Memory B cell (primary cell): ENCODE measurements at places on chromosomes 7 and 10.
A peak's percentile ranks its signal among the peaks of the same experiment; 100 is the strongest.

GRCh38 chr7:27745064-27745583, 5.2 kb downstream of the TAX1BP1 start:
- no peak for DNase-seq

GRCh38 chr10:66927971-66928770, 2.3 kb downstream of the LRRTM3 start:
- no peak for DNase-seq

GRCh38 chr10:5325076-5325475, 39.7 kb upstream of the UCN3 start:
- no peak for DNase-seq

DNA sequence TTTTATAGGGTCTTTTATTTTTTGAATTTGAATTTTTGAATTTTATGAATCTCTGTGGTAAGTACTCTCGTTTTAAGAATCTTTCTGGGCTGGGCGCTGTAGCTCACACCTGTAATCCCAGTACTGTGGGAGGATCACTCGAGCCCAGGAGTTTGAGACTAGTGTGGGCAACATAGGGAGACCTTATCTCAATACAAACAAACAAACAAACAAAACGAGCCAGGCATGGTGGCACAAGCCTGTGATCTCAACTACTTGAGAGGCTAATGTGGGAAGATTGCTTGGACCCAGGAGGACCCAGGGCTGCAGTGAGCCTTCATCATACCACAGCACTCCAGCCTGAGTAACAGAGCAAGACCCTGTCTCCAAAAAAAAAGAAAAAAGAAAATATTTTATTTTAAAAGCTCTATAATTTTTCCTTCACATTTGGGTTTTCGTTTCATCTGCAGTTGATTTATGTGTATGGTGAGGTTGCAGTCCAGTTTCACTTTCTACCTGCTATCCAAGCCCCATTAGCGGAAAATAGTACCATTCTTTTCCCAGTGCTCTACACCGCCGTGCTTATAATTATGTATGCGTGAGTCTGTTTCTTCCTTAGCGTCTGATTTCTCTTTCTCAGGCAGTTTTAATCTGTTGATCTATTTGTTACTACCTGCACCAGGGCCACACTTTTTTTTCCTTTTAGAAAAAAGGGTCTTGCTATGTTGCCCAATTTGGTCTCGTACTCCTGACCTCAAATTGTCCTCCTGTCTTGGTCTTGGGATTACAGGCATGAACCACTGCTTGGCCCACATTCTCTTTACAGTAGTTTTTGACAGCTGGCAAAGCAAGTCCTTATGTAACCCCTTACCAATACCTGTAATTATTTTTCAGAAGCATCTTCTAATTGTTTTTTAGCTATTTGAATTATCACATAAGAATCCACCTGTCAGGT, 21.7 kb downstream of the TRIM24 start:
- no peak for DNase-seq

- DNase-seq = no peak
Measured at GRCh38 chr10:117830787-117831212, 215.9 kb downstream of the RAB11FIP2 start.

DNA sequence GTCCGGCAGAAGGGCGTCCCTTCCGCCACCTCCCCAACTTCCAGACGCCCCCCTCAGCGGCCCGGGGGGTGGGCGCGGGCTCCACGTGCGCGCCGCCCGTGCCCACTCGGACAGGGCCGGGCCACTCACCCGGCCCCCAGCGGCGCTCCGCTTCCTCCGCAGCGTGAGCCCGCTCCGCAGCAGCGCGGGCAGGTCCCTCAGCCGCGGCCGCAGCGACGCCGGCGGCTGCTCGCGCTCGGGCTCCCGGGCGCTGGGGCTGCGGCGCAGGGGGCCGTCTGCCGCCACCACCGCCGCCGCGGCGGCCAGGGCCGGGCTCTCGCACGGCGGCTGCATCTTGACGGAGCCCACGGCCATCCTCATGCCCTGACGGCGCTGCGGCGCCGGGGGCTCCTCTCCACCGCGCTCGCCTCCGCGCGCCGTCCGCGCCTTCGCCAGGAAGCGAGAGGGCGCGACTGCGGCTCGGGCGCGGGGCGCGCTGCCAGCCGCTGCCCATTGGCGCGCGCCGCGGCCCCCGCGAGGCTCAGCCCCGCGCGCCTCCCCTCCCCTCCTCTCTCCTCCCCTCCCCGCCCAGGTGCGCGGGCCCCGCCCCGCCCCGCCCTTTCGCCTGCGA, at the start of gene RAPGEF5:
Gene RAPGEF5, minus strand, starts transcription at position 454 of the 610 bp plus-strand sequence. Its CDS starts 94 bp downstream, at position 360.
- DNase-seq = no peak

DNA sequence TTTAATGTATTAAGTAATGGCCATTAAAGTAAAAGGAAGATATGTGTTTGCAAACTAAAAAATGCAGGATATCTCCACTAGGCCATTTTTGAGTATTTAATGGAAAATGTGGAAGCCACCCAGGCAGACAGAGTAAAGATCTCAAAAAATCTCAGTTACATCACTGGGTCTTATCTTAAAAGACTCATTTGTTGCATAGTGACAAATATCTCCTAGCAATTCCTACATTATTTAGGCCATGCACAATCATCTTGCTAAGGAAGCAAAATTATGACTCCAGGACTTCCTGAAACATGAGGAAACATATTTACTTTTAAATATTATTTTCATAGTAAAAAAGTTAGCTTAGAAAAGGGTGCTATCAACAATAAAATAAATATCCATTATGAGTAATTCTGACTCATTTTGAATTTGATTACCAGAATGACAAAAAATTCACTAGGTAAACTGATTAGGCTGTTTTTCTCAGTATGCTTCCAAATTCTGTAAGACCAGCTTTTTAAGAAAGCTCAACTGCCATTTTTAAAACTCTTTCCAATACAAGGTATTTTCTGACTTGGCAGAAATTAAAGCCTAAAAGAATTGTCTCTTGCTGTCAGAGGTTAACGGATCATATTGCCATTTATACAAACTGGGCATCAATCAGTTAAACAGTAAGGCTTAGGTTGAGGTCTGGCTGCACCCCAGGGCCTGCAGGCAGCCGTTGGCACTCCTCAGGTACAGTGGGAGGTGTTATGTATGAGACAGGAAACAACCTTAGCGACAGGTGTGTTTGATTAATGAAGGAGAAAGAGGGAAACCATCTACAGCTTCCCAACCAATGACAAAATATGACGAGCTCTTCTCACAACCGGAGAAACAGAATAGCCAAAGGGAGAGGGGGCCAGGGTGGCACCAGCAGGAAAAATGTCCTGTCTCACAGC, 31.8 kb downstream of the PCLO start:
- no peak for DNase-seq

GRCh38 chr10:84608126-84608525, 279.7 kb downstream of the CCSER2 start:
- DNase-seq = no peak

DNA sequence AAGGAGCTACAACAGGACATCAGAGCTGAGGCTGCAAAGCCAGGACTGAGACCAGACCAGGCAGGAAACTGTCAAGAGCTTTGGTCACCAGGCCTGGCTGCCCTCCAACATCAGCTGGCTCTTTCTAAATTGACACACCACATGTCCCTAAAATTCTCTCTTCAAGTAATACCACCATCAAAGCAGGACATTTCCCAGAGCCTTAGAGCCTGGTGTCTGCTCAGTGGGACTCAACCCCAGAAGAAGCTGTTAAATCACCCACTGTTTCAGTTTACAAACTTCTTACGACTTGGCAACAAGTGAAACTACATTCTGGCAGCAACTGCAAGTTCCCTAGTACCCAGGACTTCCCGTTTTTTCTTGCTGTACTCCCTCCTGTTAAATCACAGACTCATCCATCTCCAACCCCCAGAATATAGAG, 3.8 kb upstream of the IL6 start:
- DNase-seq = peak; percentile 28

GRCh38 chr7:28083164-28083997, 97.2 kb downstream of the JAZF1 start:
- DNase-seq = no peak

DNA sequence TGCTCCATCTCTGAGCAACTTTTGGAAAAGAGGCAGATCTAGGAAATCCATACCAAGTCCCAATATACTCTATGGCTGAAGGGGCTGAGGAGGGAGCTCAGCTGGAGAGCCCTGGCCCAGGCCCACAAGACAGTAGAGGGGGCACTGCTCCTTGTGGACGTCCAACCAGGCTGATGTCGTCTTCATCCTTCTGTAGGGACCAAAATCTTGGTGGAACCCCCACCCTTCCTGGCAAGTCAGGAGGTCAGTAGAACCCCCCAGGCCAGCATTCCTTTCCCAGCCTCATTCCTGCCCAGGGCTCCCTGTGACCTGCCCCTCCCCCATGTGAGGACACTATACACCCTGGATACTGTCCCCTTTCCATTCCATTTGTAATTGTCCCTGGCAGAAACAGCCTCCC, 152.0 kb downstream of the PLXNA4 start:
- DNase-seq = no peak

- no peak for DNase-seq
Measured at GRCh38 chr10:69107699-69108098, 16.3 kb upstream of the VPS26A start.

- no peak for DNase-seq
Measured at GRCh38 chr10:132229834-132230556, 43.2 kb downstream of the DPYSL4 start.

DNA sequence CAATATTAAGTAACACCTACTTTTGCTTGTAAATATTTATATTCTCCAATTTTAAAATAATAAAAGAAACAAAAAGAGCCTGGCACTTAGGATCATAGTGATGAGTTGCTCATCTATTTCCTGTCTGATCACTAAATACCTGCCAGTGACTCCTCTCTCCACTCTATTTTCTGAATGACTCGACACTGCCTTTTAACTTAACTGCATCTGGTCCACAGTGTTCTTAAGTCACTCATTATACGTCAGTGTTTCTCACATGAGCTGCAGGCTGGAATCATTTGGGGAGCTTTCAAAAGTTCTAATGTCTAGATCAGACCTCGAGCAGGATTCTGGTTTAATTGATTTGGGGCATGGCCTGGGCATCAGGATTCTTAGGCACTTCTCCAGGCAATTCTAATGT, 78.0 kb upstream of the AGBL3 start:
- no peak for DNase-seq

- DNase-seq = peak; percentile 3
Measured at GRCh38 chr10:72875250-72876055, 18.1 kb upstream of the OIT3 start.

GRCh38 chr7:37174460-37174859, 274.2 kb downstream of the ELMO1 start:
- no peak for DNase-seq

DNA sequence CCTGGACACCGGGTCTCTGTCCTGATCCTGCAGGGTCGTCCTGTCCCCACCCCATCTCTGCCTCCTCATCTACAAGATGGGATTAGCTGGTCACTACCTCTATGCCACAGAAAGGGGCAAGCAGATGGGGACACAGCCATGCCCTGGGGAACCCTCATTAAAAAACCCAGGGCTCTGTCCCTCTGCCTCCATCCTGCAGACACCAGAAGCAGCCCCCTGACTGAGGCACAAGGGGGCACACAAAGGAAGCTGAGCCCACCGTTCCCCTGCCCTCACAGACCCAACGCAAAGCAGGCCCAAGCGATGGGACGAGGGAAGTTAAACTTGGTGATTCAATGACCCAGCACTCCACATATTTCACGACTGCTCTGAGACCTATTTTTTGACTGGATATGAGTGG, 142.4 kb downstream of the TCERG1L start:
- DNase-seq = no peak

DNA sequence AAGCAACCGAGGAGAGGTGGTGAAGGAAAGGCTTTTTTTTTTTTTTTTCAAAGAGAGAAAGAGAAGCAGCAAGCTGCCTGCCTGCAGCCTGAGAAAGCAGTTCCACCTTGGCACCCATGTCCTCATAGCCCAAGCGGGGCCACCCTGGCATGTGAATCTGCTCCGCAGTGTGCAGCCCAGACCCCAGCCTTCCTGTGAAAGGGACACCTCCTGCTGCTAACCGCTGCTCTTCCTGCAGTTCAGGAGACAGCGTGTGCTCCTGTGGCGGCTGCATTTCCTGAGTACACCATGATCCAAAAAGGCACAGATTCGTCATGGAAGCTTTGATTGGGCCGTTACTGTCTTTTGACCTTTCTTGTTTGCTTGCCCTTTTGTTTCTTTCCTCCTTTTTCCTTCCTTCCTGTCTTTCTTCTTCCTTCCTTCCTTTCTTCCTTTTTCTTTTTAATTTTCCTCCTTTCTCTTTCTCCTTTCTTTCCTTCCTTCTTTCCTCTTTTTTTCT, 38.1 kb downstream of the IKZF1 start:
- DNase-seq = no peak

DNA sequence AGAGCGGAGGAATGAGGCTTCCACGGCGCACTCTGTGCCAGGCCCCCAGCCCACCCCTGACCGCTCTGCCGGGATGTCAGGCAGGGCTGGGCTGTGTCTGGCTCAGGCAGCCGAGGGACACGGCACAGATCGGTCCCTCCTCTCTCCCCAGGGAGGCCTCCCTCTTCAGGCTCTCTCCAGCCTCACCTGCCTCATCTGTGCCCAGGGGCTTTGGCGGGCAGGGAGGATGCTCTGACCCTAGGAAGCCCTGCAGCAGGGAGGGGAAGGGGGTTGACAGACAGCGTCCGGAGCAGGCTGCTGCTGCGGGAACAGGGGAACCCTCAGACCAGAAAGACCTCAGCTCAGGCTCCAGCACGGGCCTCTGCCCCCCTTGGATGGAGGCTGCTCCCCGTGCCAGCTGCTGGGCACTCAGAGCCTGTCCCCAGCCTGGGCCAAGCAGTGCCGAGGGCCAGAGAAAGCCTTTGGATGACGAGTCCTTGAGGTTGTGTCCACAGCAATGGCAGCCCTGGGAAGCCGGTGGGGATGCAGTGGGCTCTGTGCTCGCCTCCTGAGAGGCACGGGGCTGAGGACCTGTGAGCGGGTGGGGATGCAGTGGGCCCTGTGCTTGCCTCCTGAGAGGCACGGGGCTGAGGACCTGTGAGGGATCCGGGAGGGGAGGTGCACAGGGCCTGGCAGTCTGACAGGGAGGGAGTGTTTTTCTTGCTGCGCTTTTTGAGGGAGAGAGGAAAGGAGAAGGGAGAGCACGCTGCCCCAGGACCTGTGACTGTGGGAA, 66.9 kb downstream of the FOXL3 start:
- DNase-seq = no peak

GRCh38 chr7:110253093-110253492, 837.8 kb upstream of the LRRN3 start:
- DNase-seq = no peak

DNA sequence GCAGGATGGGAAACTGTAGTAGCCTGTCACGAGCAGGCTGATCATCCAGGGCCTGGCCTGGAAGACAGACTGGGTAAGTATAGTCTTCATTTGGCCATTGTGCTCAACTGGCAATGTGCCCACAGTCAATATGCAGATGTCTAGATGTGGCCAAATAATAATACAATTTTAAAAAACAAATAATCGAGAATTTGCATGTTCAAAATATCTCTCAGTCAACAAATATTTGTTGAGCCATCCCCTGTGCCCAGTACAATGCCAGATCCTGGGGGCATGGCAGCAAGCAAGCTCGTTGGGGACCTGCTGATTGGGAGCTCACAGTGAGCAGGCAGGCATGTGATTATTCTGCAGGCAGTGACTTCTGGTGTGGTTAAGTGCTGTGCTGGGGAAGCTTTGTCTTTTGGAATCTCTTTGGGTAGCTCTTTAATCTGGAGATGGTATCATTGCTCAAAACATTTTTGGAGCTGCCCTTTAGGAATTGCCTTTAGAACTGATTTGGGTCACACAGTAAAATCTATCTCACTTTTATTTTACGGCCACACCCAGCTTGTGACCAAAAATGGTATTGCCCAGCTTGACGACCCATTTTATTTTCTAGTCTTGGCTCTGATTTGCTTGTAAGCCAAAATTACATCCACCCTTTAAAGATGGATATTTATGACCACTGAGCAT, 92.2 kb downstream of the PLCE1 start:
- DNase-seq = no peak
